Stomach (tissue), 19 donors: ENCODE measurements at places on chromosomes 2 and 18. TPM values are rescaled to one million over a fixed set of nuclear protein-coding genes. Genes with fewer than 3 reads are reported as not detected.

GRCh38 chr18:59537579-59537978, 159.6 kb downstream of the CCBE1 start:
- no peak for DNase-seq

DNA sequence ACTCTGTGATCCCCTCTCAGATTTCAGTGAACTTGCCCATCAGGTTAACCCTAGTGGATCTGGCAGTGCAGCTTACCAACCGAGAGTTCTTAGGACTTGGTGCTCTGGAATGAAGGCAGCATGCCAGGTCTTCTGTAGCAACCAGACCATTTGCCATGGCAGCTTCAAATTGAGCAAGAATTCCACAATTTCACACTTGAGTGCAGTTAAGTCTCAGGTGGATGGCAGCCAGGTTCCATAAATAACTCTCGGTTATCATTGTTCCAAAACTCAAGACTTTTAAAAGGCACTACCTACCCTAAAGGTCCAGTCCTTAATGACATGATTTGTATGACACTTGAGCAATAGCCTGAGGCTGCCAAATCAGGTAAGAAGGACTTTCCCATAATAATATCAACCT, 48.1 kb downstream of the GALNT3 start:
- no peak for DNase-seq

DNA sequence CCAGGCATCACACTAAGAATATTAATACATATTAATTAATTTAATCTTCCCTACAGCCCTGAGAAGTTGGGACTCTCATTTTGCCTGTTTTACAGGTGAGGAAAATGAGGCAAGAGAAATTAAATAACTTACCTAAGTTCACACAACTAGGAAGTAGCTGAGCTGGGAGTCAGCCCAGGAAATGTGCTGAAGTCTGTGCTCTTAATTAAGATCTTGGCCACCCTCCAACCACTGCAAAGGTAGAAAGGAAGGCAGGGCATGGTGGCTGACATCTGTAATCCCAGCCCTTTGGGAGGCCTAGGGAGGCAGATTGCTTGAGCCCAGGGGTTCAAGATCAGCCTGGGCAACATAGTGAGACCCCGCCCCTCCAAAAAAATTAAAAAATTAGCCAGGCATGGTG, 12.9 kb upstream of the MGAT4A start:
- DNase-seq: no peak

KLHL30 gene
- total RNA-seq: 0.29 TPM

OTOF gene
- total RNA-seq: 0.29 TPM
